IMR-90 (cell line): ENCODE measurements at places on chromosomes 3 and 15. TPM values are rescaled to one million over a fixed set of nuclear protein-coding genes. Genes with fewer than 3 reads are reported as not detected.
A peak's percentile ranks its signal among the peaks of the same experiment; 100 is the strongest.

DNA sequence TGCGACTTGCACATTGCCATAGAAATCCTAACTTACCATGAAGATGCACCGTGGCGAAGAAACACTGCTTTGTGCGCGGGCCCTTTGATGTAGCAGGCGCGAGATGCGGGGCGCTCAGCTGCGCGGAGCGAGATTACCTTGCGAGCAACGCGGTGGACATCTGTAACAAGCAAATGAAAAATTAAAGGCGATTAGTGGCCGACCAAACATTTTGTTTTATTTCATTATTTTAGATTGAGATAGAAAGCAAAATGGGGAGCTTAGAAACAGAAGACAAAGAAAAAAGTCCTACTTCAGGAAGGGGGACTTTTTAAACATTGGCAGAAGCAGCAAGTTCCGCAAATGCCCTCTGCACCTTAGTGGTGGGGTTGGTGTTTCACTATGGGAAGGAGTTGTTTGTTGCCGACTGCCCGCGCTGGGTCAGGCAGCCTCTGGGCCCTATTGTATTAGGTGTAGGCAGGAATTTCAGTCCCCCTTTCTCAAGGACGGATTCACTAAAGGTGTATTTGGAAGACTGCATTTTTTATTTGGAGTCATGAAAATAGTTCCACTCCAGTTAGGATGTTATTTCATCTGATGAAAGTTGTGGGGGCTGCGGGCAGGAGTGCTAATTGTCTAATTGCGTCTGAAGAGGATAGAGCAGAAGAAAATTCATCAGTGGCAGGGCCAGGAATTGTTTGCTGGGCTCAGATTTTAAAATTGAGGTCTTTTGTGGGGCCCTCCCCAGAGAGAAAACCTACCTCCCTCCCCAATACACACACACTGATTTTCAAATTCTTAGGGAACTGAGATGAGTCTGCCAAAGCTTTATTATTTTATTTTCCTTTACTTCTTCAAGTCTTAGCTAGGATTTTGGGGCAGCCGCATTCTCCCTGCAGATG is 17.4 kb downstream of the ZIC4 start:
- no peak for DNase-seq

GRCh38 chr3:99472385-99472784 is 166.0 kb upstream of the COL8A1 start:
- DNase-seq: no peak

DNA sequence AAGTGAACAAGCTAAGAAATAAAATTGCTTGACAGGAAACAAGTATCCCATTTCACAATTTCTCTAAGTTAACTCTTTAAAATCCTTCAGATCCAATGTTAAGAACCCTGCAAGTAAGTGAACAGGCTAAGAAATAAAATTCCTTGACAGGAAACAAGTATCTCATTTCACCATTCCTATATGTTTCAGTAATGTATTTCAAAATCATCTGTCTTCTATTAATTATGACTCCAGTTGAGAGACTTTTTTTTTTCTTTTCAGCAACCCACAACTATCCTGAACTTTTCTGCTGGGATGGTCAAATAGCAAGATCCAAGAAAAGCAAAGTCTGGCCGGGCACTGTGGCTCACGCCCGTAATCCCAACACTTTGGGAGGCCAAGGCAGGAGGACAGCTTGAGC is 2.4 kb upstream of the SLC12A6 start:
- no peak for DNase-seq

The CNTN4 gene
- under 0.01 TPM in 2 replicates for total RNA-seq

The TTLL13 gene
- not detected in 2 replicates for total RNA-seq

DNA sequence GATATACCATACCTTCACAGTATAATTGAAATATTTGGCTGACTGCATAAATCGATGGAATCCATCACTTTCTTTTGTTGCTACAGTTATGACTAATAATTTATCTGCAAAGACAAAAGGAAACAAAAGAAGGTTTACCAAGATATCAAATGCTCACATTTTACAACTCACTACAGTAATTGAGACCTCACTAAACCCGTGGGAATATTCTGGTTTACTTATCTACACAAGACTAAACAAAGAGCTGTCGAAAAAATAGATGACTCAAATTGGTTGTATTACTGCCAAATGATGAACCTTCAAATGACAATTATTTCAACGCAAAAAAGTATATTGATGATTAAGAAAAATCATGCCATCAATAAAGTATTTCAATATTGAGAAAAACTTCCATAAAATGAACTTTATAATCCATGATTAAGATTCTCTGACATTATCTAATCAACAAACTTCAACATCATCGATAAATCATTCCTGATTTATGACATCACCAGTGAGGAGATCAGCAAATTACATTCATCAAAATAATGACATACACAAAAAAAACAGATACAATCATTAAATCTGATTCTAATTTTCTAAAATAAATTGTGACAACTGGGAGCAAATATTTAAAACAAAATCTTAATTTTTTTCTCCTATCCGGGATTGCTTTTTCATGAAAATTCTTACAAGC is 36.7 kb downstream of the PLOD2 start:
- DNase-seq: no peak

- DNase-seq: no peak
These were observed 11.8 kb downstream of the VILL start for GRCh38 chr3:38002291-38002876.

DNA sequence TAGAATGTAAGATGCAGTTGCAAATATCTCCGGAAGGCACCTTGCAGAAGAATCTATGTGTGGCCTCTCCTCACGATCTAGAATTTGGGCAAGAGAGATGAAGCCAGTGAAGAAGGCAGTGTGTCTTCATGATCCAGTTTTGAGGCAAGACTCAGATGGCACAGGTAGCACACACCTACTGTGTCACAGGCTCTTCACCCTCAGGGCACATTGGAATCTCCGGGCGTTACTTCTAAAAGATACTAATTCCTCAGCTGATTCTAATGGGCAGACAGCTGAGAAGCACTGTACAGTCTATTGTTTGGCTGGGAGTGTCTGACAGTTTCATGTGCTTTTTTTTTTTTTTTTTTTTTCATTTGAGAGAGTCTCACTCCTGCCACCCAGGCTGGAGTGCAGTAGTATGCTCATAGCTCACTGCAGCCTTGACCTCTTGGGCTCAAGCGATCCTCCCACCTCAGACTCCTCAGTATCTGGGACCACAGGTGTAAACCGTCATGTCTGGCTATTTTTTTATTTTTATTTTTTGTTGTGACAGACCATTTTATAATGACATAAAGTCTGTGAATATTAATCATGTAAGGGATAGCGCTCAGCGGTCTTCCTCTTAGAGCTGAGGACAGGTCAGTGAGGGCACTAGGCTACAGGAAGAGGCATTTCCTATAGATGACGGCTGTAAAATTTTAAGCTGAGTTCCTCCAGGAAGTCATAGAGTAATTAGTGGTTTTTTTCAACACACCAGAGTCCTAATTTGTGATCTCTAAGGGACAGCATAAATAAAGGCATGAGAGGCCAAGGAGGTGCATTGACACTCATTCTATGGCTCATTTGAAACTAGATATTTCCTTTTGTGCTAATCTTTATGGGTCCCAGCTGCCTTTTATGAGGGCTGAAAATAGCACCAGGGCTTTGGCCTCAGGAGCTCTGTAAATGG is 4.0 kb downstream of the C3orf52 start:
- no peak for DNase-seq

GRCh38 chr15:83436513-83437158 is 10.5 kb upstream of the SH3GL3 start:
- DNase-seq: peak; percentile 52

DNA sequence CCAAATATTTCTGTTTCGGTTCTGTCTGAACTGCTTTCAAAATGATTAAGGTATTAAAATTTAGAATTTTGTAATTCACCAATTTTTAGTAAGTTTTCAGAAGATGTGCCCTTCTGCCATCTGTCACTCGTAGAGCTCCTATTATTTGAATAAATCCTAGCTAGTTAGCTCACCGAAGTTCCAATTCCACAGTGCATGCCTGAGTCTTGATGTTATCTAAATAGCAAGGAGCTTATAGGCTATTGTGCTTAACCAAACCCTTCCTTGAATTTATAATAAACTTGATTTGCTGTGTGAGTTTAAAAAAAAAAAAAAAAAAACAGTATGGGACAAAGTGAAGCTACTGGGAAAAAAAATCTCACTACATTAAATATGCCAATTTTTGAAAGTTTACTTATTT is 18.7 kb downstream of the ATP13A3 start:
- peak; percentile 48 for DNase-seq

The ANKRD63 gene
- under 0.01 TPM in 1 of 2 replicates, not detected in the other for total RNA-seq

- no peak for DNase-seq
These were observed 407.3 kb upstream of the PPP2R3A start for GRCh38 chr3:135558150-135558783.

The SAMMSON gene
- not detected in 2 replicates for total RNA-seq

- peak; percentile 64 for DNase-seq
These were observed at the start of gene FOXP1 for GRCh38 chr3:71583566-71584393. FOXP1 (minus strand) TSS chr3:71583728; CDS start chr3:71198381, 385,347 bp downstream.

DNA sequence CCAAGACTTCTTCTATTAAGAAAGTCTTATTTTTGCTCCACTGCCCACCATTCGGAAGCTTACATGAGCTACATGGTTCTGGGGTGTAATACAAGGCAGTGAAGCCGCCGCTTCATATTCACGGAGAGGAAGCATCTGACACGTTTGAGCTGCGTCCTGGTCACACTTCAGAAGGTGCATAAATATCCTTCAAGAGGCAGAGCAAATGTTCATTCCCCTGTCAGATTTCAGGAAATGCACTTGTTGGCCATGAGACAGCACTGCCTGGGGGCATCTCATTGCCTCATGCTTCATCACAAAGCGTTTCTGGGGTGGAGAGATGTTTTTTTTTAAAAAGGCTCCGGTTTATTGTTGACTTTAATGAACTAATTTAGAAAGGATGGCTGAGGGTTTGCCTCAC is 119.9 kb downstream of the CADPS start:
- DNase-seq: no peak

- no peak for DNase-seq
These were observed 755 bp upstream of the TMEM108 start for GRCh38 chr3:133037436-133037835.

The CCR3 gene
- not detected in 2 replicates for total RNA-seq

DNA sequence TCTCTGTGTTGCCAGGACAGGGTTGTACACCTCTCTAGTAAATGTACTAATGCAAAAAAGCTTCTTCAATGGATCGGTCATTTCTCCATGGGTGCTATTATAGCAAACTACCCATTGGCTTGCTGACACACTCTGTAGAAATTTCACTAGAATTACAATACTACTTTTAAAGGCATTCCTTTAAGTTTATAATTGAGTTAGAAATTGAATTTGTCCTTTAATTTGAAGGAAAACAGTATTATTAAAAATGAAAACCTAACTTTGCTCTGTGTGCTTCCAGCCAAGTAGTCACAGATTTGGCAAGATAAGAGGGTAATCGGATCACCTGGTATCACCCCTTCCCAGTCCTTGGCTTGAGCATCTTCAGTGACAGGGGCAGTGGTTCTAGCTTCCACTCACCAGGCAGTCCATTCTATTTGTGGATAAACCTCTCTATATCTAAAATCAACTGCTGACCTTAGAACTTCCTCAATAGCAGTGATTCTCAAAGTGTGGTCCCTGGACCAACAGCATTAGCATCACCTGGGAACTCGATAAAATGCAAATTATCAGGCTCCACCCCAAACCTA is 93.2 kb downstream of the GHSR start:
- no peak for DNase-seq

DNA sequence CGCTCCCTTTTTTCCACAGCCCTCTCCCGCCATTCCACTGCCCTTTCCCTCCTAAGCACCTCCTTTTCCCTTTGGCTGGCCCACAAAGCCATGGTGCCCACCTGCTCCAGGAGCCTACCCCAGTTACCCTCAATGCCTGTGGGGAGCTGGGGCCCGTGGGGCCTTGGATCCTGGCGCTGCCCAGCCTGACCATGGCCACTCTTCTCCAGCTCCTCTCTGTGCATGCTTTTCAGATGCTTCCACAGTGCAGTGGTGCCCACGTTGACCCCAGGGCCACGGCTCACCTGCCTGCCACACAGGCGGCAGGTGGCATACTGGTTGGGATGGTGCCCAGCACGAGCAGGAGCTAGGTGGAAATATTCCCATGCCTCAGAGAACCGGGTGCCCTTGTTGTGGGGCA is 1.5 kb downstream of the ZBED2 start:
- no peak for DNase-seq

DNA sequence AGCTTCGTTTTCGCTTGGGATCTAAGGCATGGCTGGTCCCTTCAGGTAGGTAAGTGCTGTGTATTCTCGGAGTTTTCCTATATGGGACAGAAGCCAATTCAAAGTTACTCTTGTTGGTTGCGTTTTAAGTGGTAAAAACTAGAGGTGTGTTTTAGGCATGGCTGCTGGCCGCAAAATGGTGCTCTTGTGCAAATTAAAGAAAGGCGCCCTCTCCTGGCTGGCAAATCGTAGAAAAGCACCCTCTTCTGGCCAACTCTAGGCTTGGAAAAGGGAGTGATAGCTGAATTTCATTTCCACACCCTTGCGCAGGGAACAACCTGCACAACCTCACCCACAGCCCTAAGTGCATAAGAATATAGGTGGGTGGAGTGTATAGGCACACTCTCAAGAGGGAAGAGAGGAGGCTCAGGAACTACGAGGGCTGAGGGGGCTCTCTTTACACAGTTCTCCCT is 23.5 kb downstream of the DRD3 start:
- peak; percentile 30 for DNase-seq

The IL17RD gene
- total RNA-seq: 0.72 and 0.83 TPM in 2 replicates

DNA sequence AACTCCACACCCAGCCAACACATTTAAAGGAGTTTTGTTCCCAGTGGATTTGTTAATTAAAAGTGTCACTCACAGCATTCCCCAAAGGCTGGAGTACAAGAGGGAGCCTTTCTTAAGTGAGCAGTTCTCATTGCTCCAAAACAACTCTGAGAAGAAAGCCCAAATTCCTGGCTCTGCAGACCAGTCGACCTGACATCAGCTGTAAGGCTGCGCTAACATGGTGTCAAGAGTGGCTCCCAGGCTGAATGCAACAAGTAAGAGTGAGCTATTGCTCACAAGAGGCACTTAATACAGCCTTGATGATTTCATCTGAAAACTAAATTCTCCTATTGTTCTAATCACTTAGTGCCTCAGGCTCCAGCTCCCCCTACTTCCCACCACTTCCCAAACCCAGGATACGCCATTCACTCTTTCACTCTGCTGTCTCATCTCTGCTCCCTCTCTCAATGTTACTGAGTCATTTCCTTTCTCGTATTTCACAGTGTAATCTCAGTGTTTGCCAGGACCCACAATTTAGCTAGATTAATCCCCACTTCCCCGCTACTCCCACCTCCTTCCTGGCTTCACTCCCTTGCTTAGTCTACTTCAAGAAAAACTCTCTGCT is 81.8 kb downstream of the WWTR1 start:
- DNase-seq: peak; percentile 99

DNA sequence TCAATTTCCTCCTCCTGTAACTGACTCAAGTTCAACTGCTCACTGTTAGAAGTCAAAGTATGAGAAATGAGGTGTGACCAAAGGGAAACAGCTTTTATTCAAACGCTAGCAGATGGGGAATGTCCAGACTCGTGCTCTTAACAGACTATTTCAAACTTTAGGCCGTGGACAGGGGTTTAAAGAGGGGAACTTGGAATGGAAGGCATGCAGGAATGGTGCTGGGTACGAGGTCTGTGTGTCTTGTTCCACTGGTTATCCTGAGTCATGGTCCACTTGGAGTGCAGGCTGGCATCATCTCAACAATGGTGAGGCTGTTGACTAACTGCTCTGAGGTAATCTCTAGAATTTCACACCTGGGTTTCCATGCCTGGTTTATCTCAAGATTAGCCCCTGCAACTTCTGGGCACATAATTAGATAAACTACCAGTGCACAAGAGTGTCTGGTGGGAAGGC is 22.9 kb upstream of the DNAAF4 start:
- peak; percentile 68 for DNase-seq

The DLL4 gene
- 1.7 and 1.8 TPM in 2 replicates for total RNA-seq

The THSD4 gene
- total RNA-seq: 25.5 and 31.1 TPM in 2 replicates

The RTP1 gene
- total RNA-seq: not detected in 2 replicates

- no peak for DNase-seq
These were observed 7.9 kb upstream of the RARB start for GRCh38 chr3:25420147-25420546.

The MBNL1 gene
- total RNA-seq: 515 and 664 TPM in 2 replicates
